Ureter (tissue), 1 donor: ENCODE measurements at places on chromosomes 1 and 21. TPM values are rescaled to one million over a fixed set of nuclear protein-coding genes. Genes with fewer than 3 reads are reported as not detected.

- no peak for DNase-seq
These were observed 10.8 kb downstream of the OSBPL9 start for GRCh38 chr1:51627672-51628071.

DNA sequence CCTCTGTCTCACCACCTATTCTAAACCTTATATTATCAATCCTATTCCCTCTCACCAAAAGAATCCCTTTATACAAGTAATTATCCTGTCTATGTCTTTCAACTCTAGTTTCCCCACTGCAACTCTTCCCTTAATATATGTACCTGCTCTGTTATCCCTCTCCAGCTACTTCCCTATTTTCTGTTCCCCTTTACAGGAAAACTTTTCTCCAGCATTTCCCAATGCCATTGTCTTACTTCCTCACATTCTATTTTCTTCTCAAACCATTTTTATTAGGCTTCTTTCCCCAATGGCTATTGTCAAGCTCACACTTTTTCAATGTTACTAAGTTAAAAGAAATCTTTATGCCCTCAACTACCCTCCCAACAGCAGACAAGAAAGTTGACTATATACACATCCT, 11.6 kb downstream of the DPYD start:
- no peak for DNase-seq

- DNase-seq, result no peak
These were observed 5.5 kb downstream of the DISC1 start for GRCh38 chr1:231632119-231632518.

- no peak for DNase-seq
These were observed 240.0 kb downstream of the NUF2 start for GRCh38 chr1:163561580-163562295.

GRCh38 chr1:160030657-160031364, 979 bp downstream of the PIGM start:
- no peak for DNase-seq

DNA sequence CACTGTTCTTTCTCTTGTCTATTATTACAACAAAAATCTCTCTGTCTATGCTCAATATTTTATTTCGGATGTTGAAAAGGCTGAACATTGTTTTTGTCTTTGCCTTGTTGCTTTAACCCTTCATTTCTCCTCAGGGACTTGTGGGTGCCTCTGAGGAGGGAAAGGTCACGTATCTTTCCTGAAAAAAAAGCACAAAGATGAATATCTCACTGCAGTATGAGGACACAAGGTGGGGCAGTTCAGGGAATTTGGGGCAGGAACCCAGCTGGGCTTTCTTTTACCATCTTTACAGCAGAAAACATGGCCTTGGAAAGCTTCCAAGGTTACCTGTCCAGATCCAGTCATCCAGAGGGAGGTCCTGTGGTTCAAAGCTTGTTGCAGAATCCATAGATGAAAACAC, 99.1 kb upstream of the LPGAT1 start:
- DNase-seq, result no peak

DNA sequence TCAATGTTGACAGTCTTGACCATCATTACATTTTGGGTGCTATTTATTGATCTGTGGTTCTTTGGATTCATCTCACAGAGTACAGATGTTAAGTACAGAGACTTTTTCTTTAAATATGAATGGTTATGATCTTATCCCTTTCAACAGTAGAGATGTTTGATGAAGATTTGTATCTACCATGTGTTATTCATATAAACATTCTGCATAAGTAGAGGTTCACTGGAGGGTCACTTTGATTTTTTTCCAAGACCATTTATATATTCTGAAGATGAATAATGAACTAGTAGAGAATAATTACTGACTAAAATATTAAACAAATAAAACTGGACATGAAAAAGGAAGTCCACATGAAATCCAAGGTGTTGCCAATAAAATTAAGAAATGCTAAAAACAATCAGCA, 28.6 kb upstream of the HUNK start:
- DNase-seq, result no peak

GRCh38 chr1:166950156-166950555, 25.2 kb downstream of the ILDR2 start:
- no peak for DNase-seq

- no peak for DNase-seq
These were observed 644.2 kb downstream of the PTPRU start for GRCh38 chr1:29880556-29880955.

DNA sequence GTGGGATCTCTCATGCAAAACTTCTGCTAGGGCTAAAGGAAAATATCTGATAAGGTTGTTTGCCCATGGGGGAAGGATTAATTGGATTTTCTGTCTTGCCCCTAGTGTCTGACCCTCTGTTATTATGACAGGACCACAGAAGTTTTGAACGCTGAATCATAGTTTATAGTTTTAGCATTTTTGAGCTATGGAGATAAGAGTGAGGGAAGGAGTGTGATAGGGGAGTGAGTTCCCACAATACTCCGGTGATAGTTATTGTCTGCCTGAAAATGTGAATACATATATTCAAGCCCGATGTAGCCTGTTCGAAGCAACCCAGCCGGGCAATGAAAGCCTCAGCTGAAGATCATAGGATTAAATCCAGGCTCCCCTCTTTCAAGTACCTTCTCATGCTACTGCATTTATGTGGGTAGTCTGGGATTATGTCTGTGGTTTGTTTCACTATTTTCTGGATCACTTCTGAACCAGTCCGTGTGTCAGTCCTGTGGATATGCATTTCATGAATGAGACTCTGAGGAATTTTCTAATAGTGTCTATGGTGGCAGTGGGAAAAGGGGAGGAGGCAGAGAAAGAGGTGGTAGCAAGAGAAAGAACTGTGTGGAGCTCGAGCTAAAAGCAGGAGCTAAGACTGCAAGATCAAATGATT, 258.7 kb downstream of the DISC1 start:
- DNase-seq, result no peak

GRCh38 chr1:31605908-31606427, 11.5 kb upstream of the HCRTR1 start:
- DNase-seq, result peak; percentile 31

The EDEM3 gene
- 35.4 TPM for total RNA-seq

The AMY1C gene
- total RNA-seq, result not detected

The NTMT2 gene
- not detected for total RNA-seq

The CYP4A22 gene
- total RNA-seq, result 0.23 TPM

The NR5A2 gene
- 5.9 TPM for total RNA-seq

The ZMYND12 gene
- total RNA-seq, result 2.7 TPM
